ENCODE measurements at places on chromosomes 2 and 18.

DNA sequence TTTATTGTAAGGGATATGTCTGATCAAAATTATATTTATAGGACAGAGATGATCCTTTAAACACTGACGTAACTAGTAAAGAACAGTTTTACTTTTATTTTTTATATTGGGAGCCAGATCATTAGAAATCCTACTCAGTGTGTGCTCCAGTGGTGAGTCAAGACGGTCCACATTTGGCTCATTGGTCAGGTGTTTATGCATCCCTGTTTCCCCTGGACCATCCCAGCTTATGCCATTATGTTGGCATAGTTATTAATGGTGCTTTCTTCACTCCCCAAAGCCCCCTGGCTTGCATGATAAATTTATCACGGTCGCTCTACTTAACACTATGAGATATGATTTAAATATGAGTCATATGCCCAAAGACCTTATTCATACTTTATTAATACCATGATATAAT, 293.4 kb downstream of the XIRP2 start:
- no peaks in the 10 kb centered on the region for H3K27me3 ChIP-seq
- no peaks in the 10 kb centered on the region for H3K4me1 ChIP-seq
- H3K4me3 ChIP-seq, result no peak overlapping the region
- H3K36me3 ChIP-seq, result no peaks in the 10 kb centered on the region
- no peak overlapping the region for H3K27ac ChIP-seq

GRCh38 chr18:36162981-36163380, 24.3 kb upstream of the MOCOS start:
- DNase-seq, result no peak
- peaks cover 4% of the 10 kb centered on the region for H3K4me1 ChIP-seq
- H3K36me3 ChIP-seq, result peaks cover 53% of the 10 kb centered on the region

DNA sequence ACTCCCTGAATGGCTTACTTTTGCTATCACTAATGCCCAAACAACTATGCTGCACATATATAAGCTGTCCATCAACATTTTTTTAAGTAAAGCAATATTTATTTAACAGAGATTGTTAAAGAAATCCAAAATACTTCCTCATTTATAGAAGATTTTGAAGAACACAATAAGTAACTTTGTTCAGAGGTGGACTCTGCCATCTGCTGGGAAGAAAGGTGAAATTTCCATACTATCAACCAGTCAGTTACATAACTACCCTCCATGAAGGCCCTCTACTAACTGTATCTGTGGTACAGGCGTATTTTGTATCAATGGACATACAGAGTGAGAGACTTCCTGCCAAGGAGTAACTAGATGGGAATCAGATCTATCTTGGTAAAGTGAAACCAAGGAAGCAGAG, 106.0 kb downstream of the DTNB start:
- no peak overlapping the region for H3K27ac ChIP-seq
- no peaks in the 10 kb centered on the region for H3K27me3 ChIP-seq
- no peaks in the 10 kb centered on the region for H3K36me3 ChIP-seq
- DNase-seq, result no peak

DNA sequence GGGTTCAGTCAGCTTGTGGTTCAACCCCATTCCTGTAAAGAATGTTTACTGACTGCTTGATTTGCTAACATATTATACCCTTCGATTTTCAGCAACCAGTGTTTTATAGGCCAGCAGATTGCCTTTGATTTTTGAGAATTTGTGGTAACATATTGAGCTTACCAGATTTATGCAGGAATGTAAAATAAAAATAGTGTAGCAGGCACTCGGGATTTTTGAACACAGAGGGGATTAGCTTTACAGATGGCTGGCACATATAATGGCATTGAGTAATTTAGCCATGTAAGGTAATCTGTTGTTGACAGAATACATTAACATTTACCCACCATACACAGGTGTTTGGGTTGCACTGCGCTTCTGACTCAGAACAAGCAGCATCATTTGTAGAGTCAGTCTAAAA, 354.0 kb downstream of the LRRTM1 start:
- H3K27ac ChIP-seq, result no peak overlapping the region
- no peaks in the 10 kb centered on the region for H3K4me1 ChIP-seq
- H3K27me3 ChIP-seq, result no peaks in the 10 kb centered on the region
- no peaks in the 10 kb centered on the region for H3K36me3 ChIP-seq
- no peak overlapping the region for H3K4me3 ChIP-seq

DNA sequence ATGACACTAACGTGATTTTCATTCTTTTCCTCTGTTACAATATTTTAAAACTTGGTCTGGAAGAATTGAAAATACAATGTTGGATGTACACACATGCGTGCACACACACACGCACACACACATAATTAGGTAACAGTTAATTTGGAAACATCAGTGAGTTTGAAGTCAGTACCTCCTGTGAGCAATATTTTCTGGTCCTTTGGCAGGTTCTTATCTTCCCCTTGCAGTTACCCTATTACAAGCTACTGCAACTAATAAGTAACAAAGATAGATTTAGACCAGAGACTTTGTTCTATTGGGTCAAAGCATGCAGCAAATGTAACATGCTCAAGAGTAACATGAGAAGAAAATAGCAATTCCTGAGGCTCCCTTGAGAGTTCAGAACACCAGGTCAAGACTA, 73.3 kb downstream of the ZNF385B start:
- H3K27me3 ChIP-seq, result no peaks in the 10 kb centered on the region
- no peaks in the 10 kb centered on the region for H3K4me1 ChIP-seq
- H3K27ac ChIP-seq, result no peak overlapping the region
- no peak overlapping the region for H3K4me3 ChIP-seq
- no peaks in the 10 kb centered on the region for H3K36me3 ChIP-seq
- no peak for DNase-seq

DNA sequence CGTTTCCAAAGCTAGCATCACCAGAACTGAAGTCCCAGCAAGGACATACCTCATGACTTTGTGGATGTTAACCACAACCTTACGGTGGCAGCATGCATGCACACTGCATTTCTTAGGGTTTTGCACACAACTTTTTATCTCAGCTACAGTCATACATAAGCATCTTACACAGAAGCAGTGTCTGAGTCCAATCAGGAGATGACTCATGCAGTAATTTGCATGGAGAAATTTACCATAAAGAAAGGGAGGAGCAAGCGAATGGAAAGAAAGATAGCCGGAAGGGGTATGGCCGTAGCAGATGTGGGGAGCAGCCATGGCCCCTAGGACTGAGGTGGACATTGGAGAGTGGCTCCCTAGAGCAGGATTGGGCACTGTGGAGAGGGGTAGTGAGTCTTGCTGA, 522.5 kb downstream of the GALR1 start:
- no peaks in the 10 kb centered on the region for H3K27me3 ChIP-seq
- no peak overlapping the region for H3K27ac ChIP-seq
- no peaks in the 10 kb centered on the region for H3K36me3 ChIP-seq
- no peak for DNase-seq
- no peak overlapping the region for H3K4me3 ChIP-seq
- H3K4me1 ChIP-seq, result no peaks in the 10 kb centered on the region

DNA sequence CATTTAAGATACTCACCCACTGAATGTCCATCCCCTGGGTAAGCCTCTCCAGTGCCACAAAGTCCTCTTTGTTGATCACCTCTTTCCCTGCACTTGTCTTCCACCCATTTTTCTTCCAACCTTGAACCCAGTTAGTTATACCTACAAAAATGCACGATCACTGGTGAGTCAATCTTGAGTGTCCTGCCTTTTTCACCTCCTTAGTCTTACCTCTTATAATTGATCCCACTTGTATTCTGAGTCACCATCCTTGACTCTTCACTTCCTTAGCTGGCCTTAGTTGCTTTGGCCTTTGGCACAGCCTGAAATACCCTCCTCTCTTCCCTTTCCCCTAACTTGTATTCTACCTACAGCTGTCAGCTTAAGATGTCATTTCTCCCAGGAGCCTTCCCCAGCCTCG, 10.2 kb downstream of the RNASEH1 start:
- DNase-seq, result no peak
- peaks cover 59% of the 10 kb centered on the region for H3K36me3 ChIP-seq
- no peaks in the 10 kb centered on the region for H3K4me1 ChIP-seq
- no peaks in the 10 kb centered on the region for H3K27me3 ChIP-seq
- H3K4me3 ChIP-seq, result no peak overlapping the region
- H3K27ac ChIP-seq, result no peak overlapping the region

DNA sequence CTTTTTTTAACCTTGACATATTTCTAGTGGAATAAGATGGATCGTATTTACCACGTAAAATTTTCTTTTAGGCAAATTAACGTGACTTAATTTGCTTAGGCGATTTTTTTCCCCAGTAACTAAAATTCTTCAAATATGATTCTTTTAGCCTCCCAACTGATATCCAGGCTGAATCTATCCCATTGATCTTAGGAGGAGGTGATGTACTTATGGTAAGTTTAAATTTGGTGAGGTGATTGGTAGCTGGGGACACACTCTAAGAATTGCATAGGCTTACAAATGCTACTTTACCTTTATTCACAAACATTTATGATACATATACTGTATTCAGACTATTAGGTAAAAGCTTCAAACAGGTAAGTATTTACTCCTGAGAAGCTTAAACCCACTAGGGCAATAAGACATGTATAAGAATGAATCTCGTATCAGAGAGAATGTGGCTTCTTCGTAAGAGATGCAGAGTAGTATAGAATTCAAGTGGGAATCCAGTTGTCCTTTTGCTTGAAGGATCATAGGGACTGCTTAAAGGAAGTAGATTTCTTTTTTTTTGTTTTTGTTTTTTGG, 3.8 kb downstream of the DDX1 start:
- no peak overlapping the region for H3K4me3 ChIP-seq
- H3K27ac ChIP-seq, result no peak overlapping the region
- H3K27me3 ChIP-seq, result no peaks in the 10 kb centered on the region
- no peak for DNase-seq

- peaks cover 23% of the 10 kb centered on the region for H3K4me1 ChIP-seq
- no peaks in the 10 kb centered on the region for H3K36me3 ChIP-seq
- peak; percentile 34 for DNase-seq
- peaks cover 67% of the 10 kb centered on the region for H3K27me3 ChIP-seq
- H3K27ac ChIP-seq, result peak overlapping the region; percentile 55
Observed at GRCh38 chr2:36356990-36357846, 1.6 kb downstream of the CRIM1 start.

DNA sequence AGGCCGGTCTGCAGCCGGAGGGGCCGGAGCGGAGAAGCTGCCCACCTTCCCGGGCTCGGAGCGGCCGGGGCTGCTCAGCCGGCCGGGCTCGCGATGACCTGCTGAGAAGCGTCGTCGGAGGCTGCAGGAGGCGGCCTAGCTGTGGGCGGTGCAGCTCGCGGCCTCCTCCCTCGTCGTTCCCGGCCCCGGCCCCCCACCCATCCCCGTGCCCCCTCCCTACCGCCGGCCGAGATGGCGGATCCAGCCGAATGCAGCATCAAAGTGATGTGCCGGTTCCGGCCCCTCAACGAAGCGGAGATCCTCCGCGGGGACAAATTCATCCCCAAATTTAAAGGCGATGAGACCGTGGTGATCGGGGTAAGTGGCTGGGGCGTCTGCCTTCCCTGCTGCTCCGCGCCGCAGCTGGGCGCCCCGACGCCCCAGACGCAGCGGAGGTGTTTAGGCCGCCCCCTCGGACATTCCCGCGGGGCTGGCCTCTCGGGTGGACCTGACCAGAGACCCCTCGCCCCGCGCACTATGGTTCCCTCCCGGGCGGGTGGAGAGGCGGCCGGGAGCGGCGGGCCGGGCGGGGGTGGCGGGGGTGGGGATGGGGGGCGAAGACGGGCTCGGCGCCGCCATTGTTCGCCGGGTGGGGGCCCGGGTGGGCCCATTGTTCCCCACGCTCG, 492 bp downstream of the KIF5C start:
- DNase-seq, result no peak
- H3K27me3 ChIP-seq, result peaks cover 14% of the 10 kb centered on the region
- peaks cover 2% of the 10 kb centered on the region for H3K36me3 ChIP-seq
- peak overlapping the region; percentile 87 for H3K4me3 ChIP-seq

DNA sequence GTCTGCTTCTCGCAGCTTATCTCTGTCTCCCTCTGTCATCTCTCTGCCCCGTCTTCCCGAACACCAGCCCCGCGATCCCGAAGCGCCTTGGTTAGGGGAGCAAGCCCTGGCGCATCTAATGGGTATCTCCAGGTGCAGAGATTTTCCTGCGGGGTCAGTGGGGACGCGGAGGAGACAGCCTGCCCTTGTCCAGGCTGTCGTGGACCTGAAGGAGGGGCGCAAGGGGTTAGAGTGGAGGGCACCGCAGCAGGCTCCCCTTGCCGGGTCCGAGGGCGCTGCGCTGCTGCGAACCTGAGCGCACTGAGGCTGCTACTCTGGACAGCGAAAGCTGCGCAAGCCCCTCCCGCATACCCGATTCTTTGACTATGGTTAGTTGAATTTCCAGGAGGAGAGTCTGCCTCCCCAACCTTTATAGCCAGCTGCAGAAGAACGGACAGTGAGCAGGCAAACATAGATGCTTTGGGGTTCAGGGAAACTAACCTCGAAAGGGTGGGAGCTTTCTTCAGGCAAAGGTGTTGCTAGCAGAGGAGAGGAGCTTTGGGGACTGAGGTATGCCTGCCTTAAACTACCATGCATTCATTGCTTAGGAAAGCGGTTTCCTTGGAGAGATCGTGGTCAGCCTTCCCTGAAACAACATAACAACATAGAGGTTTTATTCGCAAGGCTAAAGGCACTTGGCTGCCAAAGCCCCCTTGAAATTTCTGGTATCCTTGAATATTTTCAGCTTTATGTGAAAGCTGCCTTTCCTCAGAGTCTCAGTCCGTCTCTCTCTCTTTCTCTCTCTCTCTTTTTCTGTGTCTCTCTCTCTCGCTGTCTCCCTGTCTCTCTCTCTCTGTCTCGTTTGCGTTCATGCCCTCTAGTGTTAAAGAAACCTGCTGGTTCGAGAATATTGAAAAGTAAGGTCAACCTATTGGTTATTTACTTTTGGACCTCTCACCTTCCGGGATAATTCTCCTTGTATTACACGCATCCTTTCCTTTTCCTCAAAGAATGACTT, 1.6 kb downstream of the GALNT13 start:
- H3K36me3 ChIP-seq, result no peaks in the 10 kb centered on the region
- peaks cover 24% of the 10 kb centered on the region for H3K27me3 ChIP-seq

DNA sequence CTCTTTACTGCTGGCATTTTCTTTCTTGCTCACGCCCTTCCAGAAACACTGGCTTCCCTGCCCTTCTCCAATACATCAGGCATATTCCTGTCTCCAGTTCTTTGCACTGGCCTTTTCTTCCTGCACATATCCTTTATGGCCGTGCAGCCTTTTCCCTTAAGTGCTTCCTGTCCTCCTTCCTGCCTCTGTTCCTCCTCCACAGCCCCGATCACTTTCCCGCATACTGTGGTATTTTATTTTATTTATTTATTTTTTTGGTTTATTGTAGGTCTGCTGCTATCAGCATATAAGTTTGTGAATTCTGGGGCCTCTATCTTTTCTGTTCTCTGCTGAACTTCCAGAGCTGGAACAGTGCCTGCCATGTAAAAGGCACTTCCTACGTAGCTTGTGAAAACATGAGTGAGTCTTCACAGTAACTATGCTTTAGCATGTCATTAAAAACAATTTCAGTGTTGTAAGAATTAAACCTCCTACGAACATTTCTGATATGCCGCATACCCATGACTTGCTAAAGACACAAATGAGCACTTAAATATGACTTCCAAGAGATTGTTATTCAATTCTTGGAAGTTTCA, 289.1 kb downstream of the TRIB2 start:
- H3K36me3 ChIP-seq, result no peaks in the 10 kb centered on the region
- DNase-seq, result no peak
- H3K27me3 ChIP-seq, result peaks cover 48% of the 10 kb centered on the region
- no peak overlapping the region for H3K4me3 ChIP-seq
- peaks cover 10% of the 10 kb centered on the region for H3K4me1 ChIP-seq

- H3K27ac ChIP-seq, result no peak overlapping the region
- H3K4me1 ChIP-seq, result peaks cover 3% of the 10 kb centered on the region
- no peak for DNase-seq
- H3K27me3 ChIP-seq, result peaks cover 3% of the 10 kb centered on the region
Observed at GRCh38 chr2:111249806-111250205, 129.1 kb downstream of the BCL2L11 start.

- no peaks in the 10 kb centered on the region for H3K27me3 ChIP-seq
- no peak overlapping the region for H3K4me3 ChIP-seq
- peaks cover 4% of the 10 kb centered on the region for H3K4me1 ChIP-seq
- H3K27ac ChIP-seq, result no peak overlapping the region
- DNase-seq, result no peak
Observed at GRCh38 chr2:121400201-121400600, 115.2 kb upstream of the TFCP2L1 start.

Measured in T-helper 2 cell treated with Interferon-gamma antibody and Interleukin-4, amounts not matched to agents 5 μg/mL and 100 μg/mL, for 36 hours (primary cell).